ENCODE measurements at places on chromosomes 7 and 10.

GRCh38 chr7:28618383-28618782 is 206.1 kb downstream of the CREB5 start:
- no peak for DNase-seq

DNA sequence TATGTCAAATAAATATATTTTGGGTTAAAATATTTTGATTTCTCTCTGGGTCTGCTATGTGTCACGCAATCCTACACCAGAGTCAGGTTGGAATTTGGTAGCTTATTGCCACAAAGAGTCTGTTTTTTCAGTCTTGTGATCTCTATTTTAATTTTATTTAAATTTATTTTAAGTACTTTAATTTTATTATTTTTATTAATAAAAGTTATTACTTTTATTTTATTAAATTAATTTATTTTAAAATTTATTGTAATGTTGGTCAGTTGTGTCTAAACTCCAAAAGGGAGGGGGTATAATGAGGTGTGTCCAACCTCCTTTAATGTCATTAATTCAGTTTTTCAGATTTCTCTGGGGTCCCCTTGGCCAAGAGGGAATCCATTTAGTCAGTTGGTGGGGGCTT is 42.8 kb upstream of the RAB18 start:
- DNase-seq = no peak

GRCh38 chr10:47361293-47361692 is 13.1 kb downstream of the RBP3 start:
- peak; percentile 60 for DNase-seq

- DNase-seq = peak; percentile 91
These were observed 69.0 kb downstream of the ADD3 start for GRCh38 chr10:110076559-110077318.

GRCh38 chr10:88190123-88190522 is 326.7 kb downstream of the PTEN start:
- no peak for DNase-seq

GRCh38 chr10:33287112-33287511 is 47.4 kb downstream of the NRP1 start:
- no peak for DNase-seq

- no peak for DNase-seq
These were observed 7.8 kb upstream of the ANKRD2 start for GRCh38 chr10:97564776-97565175.

DNA sequence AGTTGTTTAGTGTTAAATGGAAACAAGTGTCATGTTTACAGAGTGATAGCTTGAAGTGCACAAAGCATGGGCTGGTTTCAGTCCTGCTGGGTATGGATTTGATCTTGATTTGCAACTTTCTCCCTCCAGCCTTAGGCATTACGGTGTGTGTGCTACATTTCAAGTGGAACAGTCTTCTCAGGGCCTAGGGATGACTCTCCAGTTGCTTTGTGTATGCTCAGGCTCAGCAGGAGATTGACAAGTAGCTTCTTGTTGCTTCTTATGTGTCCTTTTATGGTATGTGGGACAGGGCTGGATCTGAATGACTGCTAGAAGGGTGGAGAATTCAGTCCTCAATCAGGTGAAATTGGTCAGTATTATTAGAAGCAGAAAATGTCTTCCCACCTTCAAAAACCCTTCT is 51.3 kb upstream of the PLEKHA1 start:
- peak; percentile 49 for DNase-seq

GRCh38 chr7:94303695-94304094 is 91.0 kb upstream of the COL1A2 start:
- DNase-seq = no peak

- no peak for DNase-seq
These were observed 72.9 kb downstream of the CCDC3 start for GRCh38 chr10:12928571-12928970.

GRCh38 chr7:32803406-32804141 is 88.0 kb downstream of the KBTBD2 start:
- no peak for DNase-seq

DNA sequence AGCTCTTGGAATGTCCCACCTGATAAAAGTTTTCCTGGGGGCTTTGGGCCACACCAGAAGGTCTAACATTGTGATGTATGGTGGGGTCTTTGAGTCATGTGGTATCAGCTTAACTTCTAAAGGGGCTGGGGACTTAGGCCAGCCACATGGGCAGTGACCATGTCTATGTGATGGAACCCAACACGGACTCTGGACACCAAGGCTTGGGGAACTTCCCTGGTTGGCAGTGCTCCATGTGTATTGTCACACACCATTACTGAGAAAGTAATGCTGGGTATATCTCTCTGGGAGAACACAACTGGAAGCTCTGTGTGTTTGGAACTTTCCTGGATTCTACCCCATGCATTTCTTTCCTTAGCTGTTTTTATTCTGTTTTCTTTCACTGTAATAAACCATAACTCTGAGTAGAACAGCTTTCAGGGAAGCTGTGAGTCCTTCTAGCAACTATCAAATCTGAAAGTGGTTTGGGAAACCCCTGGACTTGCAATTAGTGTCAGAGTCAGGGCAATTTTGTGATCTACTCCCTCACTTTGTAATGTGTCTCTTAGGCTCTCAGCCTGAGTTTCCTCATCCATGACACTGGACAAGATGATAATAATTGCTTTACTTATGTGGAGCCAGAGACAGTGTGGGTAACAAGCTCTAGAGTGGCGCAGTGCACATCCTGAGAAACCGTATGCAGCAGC is 28.4 kb upstream of the AGK start:
- DNase-seq = no peak

- DNase-seq = peak; percentile 55
These were observed 2.1 kb downstream of the PCOLCE start for GRCh38 chr7:100604028-100604975.

DNA sequence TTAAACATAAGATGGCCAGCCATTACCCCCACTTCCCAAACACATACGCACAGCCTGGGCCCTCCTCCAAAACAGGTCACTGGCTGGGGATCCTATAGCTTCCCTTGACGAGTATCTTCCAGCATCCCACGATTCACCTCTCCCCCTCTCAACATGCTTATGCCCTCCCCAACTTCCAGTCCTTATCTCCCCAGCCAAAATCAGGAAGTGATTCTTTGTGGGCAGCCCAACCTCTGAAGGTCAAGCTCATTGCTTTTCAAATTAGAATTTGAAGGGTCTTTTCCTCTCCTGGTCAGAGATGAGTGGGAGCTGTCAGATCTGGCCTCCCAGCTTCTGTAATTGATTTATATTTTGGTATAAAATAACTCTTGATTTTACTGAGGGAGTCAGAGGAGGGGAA is 133.6 kb downstream of the ATXN7L1 start:
- no peak for DNase-seq

- DNase-seq = peak; percentile 18
These were observed 251.3 kb upstream of the VWC2 start for GRCh38 chr7:49522111-49522510.

DNA sequence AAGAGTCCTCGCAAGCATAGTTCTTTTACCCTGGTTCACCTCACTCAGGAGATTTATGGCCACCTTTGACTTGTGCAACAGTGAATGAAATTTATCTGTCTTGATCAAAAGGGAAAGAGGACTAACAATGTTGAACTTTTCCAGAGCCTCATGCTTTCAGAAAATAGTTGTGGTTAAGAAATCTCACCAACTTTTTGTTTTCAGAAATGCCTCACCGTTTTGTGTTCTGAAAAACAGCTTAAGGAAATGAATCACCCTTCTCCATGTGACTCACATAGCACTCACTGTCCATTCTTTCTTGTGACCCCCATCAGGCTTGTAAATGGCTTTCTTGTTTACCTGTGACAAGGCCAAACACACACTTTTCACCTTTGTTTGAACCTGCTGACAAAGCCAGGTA is 148.6 kb upstream of the FAM3C start:
- peak; percentile 93 for DNase-seq

Measured in MCF 10A (cell line).